T-cell (primary cell): ENCODE measurements at places on chromosomes 11 and 22. TPM values are rescaled to one million over a fixed set of nuclear protein-coding genes. Genes with fewer than 3 reads are reported as not detected.

GRCh38 chr11:77082838-77083565 lies 16.2 kb downstream of the CAPN5 start:
- peak; percentile 42 for DNase-seq

DNA sequence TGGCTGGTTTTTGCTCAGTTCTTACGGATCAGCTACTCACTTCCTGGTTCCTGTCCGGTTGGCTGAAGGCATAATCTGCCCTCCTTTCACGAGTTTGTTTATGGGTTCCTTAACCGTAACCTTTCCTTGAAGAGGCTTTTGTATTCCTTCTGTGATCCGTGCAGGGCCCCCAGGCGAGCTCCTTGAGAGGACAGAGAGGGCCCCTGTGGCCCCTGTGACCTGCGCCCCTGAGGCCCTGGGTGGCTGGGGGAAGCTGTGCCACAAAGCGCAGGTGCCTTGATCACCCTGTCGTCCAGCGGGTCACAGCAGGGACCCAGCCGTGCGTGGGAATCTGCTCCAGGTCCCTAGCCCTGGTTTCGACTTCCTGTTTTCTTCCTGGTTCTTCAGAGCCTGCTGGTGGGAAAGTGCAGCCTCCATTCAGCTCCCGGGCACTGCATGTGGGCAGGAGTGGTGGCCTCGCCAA lies 27.8 kb upstream of the FADD start:
- DNase-seq = no peak

DNA sequence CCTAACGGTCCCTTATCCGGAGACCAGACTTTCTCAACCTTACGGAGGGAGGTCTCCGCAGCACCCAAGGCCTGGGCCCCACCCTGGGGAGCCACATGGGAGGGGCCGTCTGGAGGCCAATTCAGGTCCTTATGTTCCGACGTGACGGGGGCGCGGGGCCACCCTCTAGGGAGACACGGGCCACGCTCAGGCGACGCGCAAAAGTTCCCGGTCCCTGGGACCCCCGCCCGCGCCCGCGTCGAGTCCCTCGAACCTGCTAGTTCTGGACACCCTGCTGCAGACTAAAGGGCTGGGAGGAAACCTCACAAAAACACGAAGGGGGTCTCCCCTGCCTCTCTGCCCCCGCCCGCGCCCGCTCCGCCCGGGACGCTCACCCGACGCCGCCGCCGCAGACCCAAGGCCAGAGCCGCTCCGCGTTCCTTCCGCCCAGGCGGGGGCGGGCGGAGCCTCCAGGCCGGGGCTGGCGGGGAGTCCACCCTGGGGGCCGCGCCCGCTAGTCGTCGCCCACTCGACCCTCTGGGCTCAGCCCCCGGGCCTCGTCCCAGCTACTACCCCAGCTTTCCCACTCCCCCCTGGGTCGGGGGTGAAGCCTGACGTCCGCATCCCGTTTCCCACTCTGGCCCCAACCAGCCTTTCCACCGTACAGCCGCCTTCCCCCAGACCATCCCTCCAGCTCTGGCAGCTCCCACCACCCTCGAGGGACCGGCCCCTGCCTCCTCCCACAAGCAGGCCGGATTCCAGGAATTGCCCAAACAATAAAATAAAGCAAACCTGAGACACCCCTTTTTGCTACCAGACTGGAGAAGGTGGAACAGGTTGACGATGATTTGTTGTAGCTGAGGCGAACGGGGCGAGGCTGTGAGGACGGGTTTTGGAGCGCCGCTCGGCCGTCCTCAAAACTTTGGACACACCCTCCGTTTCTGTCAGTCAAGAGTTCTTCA lies 2.7 kb downstream of the RNH1 start:
- no peak for DNase-seq

GRCh38 chr11:28697920-28698827 lies 590.0 kb downstream of the METTL15 start:
- no peak for DNase-seq

DNA sequence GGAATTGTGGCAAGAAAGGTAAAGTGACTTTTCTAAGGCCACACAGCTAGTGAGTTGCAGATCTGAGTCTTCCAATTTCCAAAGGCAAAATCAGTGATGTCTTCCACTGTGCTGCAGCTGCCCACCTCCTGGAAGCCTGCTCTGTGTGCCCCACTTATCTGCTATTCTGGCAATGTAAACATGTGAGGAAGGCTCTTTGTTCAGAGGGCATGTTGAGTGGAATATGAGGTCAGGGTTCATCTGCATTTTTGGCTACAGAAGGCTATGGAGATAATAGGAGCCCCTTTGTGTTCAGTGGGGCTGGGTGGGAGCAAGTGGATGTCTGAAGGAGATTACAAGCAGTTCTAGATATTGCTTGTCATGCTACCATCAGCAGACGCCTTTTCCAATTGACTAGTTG lies 396.2 kb downstream of the BUD13 start:
- no peak for DNase-seq

DNA sequence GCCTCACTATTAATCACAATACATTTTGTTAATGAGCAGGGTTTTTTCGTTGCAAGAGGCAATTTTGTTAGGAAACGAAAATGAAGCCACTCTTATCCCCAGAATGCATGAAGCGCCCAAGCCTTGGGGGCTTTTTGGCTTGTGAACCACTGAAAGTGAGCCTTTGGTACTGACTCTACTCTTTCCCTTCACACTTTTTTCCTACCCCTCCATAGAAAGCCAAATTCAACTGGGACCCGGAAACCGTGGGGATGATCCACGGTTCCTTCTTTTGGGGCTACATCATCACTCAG lies 4.8 kb downstream of the SLC17A6 start:
- DNase-seq = no peak

DNA sequence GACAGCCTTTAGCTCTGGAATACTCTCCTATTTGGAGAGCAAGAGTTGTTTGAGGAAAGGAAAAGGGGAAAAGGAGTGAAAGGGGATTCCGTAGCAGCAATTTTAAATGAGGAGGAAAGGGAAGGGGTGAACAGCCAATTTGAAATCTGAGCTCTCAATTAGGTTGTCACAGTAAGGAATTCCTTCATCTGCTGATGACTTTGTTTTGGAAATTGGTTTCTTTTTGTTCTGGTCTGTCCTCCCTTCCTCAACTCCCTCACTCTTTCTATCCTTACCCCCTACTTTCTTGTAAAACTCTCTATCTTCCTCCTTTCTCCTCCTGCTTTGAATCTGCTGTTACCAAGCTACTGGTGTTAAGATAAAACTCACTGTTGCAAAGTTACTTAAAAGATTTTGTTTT lies 1155.6 kb downstream of the DLG2 start:
- no peak for DNase-seq

Gene LRRC75B
- total RNA-seq = not detected
